GM19239 (cell line): ENCODE measurements at places on chromosomes 16 and 17.

DNA sequence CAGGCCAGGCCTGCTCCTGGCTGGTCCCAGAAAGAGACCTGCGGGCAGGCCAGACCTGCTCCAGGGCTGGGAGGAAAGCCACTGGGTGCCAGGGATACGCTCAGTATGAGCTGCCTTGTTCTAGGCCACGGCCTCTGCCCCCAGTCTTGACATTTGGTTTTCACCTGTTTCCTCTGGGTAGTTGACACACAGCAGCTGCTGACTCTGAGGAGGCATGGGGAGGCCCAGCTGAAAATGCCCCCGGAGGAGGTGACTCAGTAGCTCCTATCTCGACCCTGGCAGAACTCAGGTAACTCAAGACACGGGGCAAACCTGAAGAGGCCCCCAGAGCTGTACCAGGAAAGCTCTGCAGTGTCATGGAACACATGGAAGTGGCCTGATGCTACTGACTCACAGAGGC is 13.9 kb upstream of the ADGRG1 start:
- DNase-seq, result no peak

- DNase-seq, result peak; percentile 54
Observed at GRCh38 chr16:24858219-24859041, 12.7 kb downstream of the SLC5A11 start.

DNA sequence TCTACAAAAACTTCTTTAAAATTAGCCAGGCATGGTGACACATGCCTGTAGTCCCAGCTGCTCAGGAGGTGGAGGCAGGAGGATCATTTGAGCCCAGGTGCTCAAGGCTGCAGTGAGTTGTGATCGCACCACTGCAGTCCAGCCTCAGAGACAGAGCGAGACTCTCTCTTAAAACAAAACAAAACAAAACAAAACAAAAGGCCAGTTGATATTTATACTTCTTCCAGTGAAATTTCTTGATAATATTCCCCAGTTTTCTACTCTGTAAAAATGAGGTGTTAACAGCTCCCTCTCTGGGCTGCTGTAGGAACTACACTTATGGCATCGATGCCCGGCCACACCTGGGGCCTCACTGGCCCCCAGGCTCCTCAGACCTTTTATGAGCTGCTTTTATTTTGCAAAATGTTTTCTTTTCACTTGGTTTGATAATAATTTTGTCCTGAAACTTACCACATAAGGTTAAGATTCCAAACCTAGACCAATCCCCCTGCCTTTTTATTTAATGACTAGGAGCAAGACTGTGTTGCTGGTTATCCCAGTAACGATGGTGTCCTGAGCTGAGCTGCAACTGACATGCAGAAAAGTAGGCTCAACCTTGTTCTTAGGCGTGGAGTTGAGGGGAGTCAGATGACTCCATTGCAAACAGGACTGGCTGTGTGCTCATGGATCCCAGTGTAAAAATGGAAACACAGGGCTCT is 17.6 kb downstream of the MAPK8IP3 start:
- DNase-seq, result no peak

DNA sequence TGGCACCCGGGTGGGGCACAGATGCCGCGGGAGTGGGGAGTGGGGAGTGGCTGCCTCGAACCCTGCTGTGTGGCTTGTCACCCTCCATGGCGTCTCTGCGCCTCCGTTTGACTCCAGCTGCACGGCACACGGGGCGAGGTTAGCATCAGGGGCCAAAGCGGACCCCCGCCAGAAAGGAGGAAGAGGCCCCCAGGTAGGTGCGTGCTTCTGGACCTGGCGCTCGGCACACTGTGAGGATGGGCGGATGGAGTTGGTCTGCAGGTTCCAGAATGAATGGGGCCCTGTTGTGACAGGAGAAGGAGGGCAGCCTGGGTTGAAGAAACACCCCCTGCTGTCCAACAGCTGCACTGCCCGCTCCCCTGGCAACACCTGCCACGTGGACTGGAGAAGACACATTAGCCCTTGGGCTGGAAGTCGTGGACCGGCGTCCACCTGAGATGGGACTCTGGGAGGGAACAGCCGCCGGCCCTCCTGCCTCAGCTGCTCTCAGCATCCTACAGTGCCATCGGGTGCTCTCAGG is 9.4 kb upstream of the FASN start:
- no peak for DNase-seq

- no peak for DNase-seq
Observed at GRCh38 chr16:73166947-73167550, 119.1 kb upstream of the ZFHX3 start.

DNA sequence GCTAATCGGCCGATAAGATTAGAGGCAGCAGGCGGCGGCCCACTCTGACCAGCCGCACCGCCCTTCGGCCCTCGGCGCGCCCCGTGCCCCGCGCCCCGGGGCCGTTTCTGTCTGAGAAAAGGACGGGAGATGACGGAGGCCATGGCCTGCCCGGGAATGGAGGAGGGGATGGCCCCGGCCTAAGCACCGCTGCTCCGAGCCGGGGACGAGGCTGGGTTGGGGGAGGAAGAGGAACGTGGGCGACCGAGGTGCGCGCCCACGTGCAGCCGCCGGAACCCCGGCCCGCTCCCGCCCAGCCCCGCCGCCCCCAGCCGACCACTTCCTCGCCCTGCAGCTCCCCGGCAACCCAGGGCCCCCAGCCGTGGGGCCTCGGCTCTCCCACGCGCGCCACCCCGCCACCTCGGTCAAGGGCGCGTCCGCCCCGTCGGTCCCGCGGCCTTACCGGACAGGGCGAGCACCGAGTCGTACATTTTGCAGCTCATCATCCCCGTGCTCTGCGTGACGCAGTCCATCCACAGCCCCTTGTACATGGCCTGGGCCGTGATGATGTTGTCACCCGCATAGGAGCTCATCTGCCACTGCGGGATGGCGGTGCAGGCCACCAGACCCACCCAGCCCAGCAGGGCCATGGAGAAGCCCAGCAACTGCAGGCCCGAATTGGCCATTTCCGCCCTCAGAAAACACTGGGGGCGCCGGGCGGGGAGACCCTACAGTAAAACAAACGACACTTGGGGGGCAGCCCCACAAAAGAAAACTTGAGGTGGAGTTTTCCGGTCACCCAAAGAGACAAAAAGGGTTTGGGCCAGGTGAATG is 693 bp downstream of the CLDN7 start:
- DNase-seq, result no peak

DNA sequence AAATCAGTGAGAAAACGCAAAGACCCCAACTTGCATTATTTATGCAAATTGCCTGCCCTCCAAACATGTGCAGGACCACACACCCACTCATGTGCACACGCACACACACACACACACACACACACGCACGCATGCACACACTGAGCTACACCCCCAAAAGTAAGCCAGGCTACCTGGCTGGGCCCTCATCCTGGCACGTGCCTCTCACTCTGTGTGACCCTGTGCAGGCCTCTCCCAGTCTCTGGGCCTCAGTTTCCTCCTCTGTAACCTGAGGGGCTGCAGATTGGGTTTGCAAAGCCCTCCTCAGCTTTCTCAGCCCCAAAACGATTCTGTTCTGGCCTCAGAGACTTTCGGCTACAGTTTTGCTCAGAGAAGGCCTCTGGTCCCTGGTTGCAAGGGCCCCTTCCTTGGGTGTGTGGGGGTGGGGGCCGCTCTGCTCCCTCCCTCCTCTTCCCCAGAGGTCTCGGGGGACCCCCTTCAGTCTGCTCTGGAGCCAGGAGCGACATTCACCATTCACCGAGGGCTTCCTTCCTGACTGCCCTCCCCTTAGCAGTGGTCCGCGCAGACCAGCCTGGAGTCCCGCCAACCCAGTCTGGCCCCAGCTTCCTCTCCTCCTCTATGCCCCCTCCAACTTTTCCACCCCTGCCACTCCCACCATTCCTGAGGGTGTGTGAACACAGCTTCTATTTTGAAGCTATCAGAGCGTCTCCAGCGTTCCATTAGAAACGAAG is 5.4 kb upstream of the PIK3R6 start:
- no peak for DNase-seq

GRCh38 chr17:7023576-7024401 is 939 bp downstream of the BCL6B start:
- peak; percentile 84 for DNase-seq

DNA sequence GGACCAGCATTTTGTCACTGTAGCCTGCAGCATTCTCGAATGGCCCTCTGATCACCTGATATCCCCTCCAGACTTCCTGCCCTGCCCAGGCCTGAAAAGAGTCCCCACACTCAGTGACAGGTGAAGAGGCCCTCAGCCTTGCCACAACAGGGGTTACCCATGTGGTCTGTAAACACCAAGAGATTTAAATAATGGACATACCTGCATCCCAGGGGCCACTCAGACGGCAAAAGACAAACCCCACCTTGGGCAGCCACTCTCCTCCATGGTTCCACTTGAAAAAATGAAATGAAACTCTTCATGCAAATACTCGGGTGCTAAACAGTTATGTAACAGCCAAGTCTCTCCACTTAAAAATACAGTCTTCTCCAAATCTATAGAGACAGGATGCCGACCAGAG is 22.9 kb upstream of the PECAM1 start:
- DNase-seq, result no peak

DNA sequence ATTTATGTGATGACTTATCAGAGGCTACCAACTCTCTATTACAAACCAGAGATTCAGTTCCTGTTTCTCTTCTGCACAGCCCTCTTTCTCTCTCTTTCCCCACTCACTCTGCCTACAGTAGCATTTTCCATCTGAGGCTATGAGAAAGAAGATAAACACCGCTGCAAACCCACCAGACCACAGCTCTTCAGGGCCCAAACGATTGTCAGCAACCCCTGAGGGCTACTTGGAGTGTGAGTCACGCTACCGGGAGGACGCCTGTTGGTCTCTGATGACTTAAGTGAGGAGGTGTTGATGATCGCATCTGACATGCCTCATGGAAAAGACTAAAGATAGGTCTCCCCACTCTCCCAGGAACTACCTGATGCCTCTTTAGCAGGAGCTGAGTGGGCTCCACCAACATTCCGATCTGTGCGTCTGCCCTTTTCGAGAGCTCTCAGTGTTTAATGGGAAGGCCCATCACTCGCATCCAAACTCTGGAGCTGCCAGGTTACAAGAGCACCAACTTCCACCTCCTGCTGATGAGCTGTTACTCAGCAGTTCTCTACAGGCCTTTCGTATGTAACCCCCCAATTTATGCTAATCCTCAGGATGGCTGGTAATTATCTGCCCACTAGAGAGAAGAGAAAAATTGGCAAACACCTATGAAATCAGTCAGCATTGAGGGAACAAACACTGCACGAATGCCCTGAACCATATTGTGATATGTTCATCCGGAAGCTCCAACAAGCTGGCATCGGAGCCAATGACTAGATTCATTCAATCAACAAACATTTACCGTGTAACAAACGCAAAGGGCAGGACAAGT is 9.2 kb downstream of the GRIN2A start:
- DNase-seq, result no peak

- no peak for DNase-seq
Observed at GRCh38 chr16:79892278-79892677, 291.7 kb upstream of the MAF start.

- DNase-seq, result no peak
Observed at GRCh38 chr16:2854700-2855309, 3.2 kb downstream of the PRSS22 start.

DNA sequence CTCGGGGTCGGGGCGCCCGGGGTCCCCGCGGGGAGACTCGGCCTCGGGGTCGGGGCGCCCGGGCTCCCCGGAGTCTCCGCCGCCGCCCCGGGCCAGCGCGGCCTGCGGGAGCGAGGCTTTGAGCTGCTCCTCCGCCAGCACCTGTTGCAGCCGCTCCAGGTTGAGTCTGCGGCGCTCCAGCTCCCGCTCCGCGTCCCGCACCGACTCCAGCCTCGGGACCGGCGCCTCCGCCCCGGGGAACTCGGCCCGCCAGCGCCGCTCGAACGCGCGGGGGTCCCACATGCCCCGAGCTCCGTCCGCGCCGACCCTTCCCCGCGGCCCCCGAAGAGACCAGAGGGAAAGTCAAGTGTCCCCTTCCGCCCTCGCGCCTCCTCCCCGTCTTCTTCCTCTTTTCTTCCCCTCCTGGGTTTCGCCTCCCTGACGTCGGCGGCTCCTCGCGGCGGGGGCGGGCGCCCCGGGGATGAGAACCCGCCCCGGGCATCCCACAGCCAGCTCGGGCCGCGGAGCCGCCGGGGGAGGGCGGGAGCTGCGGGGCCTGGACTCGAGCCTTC is 40.8 kb upstream of the BHLHA9 start:
- DNase-seq, result peak; percentile 94

- DNase-seq, result no peak
Observed at GRCh38 chr16:29126616-29127015, 141.8 kb downstream of the LAT start.

GRCh38 chr17:79686476-79686875 is 44.3 kb upstream of the ENPP7 start:
- no peak for DNase-seq

DNA sequence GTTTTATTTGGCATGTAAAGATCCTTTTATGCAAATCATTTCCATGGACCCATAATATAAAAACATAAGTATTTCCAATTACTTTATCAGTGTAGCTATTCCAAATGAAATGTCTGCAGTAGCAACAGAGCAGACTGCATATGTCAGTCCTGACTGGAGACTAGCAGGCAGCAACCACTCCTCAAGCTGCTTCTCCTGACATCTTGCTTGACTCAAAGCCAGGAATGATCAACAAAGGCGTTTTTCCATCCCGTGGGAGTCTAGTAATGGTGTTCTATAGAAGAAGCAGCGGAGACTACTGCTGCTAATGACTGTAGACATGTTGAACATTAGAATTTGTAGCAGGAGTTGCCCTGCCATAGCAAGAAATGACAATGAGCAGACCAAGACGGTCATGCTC is 73.2 kb upstream of the AKTIP start:
- no peak for DNase-seq

GRCh38 chr16:2715519-2715918 is 4.5 kb downstream of the PRSS27 start:
- DNase-seq, result peak; percentile 74

DNA sequence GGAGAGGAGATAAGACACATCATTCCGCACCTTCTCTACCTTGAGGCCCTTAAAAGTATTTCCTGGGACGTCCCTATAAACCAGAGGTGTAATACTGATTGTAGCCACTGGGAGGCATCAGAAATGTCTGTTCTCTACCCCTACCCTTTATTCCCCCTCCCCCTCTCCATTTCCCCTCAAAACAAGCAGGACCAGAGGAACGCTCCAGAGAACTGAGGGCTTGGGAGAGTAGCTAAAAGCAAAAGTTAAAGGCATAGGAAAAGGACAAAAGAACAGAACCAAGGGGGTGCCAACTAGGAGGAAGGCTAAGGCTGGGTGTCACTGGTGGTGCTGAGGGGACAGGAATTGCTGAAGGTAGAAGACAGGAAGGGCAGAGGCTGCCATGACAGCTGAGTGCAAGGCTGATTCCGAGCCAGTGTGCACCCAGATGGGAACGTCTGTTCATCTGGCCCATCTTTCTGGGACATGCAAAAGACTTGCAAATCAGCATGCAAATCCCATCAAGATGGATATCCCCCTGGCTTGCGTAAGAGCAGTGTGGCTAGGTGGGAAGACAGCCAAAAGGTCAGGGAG is 6.7 kb downstream of the CAMTA2 start:
- DNase-seq, result peak; percentile 54

DNA sequence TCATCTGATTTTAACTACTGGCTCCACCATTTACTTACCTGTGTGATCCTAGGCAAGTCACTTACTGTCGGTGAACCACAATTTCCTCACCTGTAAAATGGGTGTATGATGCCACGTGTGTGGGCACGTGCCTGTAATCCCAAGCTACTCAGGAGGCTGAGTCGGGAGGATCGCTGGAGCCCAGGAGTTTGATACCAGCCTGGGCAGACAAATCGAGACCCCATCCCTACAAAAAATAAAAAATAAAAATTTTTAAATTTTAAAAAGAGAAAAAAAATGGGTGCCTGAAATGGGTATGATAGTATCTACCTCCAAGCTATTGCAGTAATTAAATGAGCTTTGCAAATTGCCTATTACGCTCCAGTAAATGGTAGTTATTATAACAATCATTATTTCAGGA is 225.3 kb downstream of the CCDC182 start:
- no peak for DNase-seq
